ENCODE measurements at places on chromosomes 3 and 15.

DNA sequence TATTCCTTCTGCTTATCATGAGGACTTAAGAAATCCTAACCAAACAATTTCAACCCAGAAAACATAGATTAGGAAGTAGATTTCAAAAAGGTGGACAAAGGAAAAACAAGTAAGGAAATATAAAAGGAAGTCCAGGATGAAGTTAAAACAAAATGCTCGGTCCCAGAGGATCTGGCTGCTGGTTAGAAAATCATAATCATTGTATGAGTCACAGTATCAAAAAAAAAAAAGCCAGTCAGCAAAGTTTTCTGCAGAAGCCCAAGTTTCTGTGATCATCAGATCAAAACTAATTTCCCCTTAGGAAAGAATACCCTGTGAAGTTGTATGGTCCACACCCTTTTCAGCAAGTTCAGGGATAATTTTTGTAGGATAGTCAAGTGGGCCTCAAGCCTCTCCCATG, 43.0 kb upstream of the LRTM1 start:
- no peak for DNase-seq

DNA sequence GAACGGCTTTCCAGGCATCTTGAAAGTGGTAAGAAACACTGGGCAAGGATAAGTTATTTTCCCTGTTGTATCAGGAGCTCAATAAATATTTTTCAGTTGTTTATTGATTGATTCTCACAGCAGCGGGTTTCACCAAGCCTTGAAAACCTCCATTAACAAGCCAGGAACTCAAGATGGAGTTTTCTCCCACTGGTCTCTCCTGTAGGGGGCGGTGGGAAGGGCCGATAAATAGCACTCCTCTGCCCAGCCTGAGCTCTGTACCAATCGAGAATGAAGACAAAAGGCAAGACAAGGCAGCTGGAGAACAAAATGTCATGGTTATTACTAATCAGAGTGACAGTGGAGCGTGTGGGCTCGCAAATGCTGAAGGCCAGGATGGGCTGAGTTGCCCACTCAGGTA, 7.4 kb downstream of the HRH1 start:
- DNase-seq = no peak

DNA sequence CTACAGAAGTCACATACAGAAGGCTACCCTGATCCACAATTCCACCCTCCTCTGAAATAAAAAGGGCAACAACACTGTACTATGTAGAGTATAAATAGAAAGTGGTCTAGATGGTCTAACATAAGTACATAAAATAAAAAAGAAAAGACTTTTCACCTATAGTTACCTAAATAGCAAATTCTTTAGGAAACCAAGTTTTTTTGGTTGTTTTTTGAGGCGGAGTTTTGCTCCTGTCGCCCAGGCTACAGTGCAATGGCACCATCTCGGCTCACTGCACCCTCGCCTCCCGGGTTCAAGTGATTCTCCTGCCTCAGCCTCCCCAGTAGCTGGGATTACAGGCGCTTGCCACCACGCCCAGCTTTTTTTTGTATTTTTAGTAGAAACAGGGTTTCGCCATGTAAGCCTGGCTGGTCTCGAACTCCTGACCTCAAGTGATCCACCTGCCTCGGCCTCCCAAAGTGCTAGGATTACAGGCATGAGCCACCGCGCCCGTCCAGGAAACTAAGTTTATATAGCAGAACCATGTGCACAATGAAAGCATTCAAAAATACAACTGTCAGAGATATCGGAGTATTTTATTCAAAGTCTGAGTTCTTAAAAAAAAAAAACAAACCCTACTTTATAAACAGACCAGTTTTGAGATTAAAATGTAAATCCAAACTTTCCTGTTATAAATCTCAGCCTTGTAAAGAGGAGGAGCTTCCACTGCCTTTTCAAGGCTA, 1.7 kb downstream of the SIN3A start:
- DNase-seq = no peak

DNA sequence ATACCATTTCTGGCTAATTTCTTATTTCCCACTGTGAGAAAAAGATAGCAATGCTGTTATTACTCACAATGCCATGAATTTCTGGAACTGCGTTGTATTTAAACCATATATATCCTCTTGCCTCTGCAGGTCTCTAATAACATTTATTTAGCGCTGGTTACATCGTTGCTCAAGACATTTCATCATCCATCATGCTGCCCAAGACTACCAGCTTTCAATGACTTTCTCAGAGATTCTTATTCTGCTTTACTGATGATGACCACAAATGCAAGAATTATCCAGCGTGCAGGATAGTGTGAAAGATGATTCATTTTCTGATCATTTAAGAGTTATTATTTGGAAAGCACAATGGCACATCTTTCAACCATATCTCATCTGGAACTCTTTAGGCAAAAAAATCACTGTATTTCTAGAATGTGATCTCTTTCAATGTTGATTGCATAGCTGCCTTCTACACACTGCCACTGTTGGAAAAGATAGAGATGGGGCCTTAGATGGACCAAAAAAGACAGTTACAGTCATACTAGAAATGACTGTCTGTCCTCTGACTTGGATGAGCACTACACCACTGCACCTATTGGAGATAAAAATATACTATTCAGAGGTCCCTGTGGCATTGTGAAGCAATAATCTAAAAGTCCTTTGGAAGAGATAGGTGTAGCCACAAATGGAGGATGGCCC, 716.1 kb downstream of the NSUN3 start:
- no peak for DNase-seq

- no peak for DNase-seq
Measured at GRCh38 chr3:175200391-175201095, 341.4 kb downstream of the NAALADL2 start.

DNA sequence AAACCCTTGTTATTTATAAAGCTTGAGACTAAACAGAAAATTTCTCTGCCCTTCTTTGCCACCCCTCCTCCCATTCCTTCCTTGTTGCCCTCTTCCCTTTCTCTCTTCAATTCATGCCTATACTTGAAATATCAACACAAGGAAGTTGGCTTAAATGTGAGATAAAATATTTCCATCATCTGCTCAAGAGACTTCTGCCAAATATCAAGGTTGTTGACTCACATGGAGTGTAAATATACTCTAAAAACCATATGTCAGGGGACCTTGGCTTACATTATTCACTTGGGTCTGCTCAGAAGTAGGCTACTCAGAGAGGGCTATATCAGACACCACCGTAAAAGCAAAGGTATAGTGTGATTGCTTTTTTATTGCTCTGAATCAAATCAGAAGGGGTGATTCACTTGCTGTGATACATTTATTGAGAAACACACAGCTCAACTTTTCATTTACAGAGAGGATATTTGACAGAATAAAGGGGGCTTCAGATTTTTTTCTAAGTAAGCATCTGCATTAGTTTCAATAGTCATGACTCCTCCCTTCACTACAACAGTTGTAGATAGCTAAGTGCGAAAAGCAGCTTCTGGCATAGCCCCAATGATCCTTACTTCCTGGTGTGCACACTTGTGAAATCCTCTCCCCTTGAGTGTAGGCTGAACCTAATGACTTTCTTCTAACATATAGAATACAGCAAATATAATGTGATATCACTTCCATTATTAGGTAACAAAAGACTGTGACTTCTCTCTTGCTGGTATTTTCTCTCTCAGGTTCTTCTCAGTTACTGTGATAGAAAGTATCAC, 386.2 kb downstream of the EFHB start:
- no peak for DNase-seq

- DNase-seq = no peak
Measured at GRCh38 chr3:131518680-131519079, 15.9 kb upstream of the MRPL3 start.

- DNase-seq = no peak
Measured at GRCh38 chr3:13057282-13058040, 15.8 kb downstream of the IQSEC1 start.

- no peak for DNase-seq
Measured at GRCh38 chr3:126051741-126052140, 32.2 kb downstream of the SLC41A3 start.

DNA sequence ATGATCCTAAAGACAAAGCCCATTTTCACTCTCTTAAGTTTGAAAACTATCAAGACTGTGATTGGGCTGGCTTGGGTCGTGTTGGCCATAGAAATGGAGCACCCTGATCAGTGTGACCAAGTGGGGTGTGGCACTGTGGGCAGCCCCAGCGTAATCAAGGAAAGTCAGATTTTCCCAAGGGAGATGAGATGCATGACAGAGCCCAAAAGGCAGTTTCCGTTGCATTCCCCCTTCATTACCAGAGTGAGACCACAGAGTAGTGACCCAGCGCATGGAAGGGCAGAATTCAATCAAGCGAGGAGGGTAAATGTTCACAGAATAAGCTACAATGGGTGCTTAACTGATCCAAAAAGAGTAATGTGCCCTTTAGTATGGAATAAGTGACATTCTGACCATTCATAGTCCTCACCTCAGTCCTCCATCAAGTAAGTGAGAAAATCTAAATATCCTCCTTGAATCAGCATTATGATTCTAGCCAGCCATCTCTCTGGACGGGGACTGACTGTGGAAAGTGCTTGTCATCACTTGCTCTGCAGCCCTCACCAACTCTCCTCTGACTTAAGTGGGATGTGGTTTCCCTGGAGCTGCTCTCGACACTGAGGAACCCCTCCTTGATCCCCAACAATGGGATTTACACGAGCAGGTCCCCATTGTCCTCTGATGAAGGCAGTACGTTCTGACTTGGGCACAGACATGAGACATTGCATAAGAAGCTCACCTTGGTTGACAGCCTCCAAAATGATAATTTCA, 430.5 kb downstream of the OCA2 start:
- DNase-seq = no peak

- DNase-seq = no peak
Measured at GRCh38 chr15:65058394-65059368, 9.1 kb downstream of the RASL12 start.

DNA sequence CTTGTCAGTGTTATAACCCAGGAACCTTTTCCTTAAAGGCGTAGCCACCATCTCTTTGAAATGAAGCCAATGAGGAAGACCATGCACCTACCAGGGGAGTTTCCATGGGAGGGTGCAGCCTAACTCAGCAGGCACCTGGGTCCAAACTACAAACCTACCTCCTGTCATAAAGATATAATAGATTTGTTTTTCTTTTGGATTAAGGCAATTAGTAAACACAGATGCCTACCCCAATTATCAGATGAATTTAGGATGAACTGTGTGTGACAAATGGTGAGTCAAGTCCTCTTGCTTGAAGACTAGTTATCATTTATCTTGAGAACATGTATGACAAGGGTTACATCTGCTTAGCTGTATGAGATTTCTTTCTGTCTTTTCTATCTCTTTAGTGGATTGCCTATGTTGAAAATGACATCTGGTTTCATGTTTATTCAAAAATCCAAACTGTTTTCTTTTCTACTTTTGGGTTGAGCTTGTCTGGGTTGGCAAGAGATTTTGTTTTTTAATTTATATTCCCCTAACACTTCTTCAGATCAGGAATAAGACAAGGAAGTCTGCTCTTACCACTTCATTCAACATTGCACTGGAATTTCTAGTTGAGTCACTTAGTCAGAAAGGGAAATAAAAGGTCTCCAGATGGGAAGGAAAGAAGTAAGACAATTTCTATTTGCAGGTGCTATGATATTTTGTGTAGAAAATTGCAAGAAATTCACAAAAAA, 149.9 kb downstream of the NEK10 start:
- DNase-seq = no peak

DNA sequence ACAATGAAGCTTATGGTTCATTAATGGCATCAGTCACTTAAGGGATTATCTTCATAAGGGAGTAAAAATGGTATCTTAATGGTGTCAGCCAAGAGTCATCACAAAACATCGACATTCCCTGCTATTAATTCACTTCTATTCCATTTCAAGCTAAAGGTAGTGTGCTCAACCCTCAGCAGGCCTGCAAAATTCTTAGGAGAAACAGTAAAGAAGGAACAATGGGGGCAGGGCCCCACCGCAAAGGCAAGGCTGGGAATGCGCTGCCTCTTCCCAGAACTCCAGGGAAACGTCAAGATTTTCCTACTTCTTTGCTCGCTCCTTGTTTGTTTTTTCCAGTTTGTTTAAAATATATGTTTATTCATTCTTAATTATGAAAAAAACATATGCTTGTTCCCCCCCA, 187.3 kb upstream of the TSC22D2 start:
- DNase-seq = no peak

- DNase-seq = no peak
Measured at GRCh38 chr15:52728899-52729298, 49.7 kb upstream of the ATOSA start.

DNA sequence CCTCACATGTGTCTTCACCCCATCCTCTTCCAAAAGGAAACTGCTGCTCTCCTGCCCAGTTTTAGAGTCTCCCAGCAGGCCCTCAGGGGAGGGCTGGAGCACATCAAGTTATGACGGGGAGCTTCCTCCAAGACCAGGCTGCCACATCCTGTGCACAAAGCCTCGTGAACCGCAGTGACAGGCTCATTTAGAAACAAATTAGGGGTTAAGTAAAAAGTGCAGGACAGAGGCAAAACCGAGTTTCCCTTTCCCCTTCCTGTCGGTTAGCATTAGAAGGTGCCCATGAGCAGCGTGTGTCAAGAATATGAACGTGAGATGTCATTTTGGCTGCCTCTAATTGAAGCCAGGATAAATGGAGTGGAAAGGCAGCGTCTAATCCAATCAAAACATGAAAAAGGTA, 199.7 kb downstream of the ARRDC4 start:
- no peak for DNase-seq

DNA sequence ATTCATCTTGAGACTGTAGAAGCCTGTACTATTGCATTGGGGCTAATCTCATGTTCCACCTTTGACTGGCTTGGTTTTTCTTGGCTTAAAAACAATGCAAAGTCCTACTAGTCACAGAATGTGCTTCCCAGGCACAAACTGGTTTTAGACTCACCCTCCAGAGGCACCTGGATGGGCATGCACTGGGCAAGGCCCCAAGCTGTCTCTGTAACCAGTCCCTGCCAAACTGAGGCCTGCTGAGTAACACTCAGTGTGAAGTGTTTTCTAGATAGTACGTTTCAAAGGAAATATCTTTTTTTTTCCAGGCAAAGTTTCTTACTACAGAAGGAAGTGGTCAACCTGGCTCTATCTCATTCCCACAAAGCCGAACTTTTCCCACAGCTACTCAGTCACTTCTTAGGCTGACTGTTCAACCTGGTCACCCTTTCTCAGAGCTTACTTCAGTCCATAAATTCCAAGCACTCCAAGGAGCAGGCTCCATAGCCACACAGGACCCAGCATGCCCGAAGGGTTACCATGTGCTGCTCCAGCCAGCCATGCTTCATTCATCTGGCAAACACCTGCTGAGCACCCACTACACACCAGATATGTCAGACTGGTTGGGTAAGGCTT, 57.4 kb downstream of the NPTN start:
- DNase-seq = no peak

- DNase-seq = no peak
Measured at GRCh38 chr3:23240171-23240785, 37.2 kb downstream of the UBE2E2 start.

DNA sequence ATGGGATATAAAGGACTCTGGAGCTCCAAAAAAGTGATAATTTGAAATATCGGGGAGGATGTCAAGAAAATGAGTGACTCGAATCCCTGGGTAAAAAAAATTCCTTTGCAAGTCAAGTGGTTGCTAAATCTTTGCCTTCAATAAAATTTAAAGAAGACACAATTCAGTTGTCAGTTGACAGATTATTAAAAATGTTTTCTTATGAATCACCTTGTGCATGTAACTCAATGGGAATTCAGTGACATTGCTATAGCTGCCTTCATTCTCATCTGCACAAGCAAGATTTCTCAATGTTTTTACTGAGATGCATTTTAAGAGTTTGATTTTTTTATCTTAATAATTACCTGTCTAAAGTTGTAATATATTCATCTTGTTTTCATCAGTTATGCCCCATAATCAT, 264.0 kb upstream of the IL12A start:
- no peak for DNase-seq

- DNase-seq = no peak
Measured at GRCh38 chr15:77568973-77569728, 63.6 kb downstream of the LINGO1 start.

- DNase-seq = no peak
Measured at GRCh38 chr3:53704363-53704725, 141.9 kb downstream of the CHDH start.
